ENCODE measurements at places on chromosomes 4 and X.

- peak; percentile 16 for DNase-seq
These were observed 30.2 kb upstream of the PLCXD1 start for GRCh38 chrX:250965-251364.

DNA sequence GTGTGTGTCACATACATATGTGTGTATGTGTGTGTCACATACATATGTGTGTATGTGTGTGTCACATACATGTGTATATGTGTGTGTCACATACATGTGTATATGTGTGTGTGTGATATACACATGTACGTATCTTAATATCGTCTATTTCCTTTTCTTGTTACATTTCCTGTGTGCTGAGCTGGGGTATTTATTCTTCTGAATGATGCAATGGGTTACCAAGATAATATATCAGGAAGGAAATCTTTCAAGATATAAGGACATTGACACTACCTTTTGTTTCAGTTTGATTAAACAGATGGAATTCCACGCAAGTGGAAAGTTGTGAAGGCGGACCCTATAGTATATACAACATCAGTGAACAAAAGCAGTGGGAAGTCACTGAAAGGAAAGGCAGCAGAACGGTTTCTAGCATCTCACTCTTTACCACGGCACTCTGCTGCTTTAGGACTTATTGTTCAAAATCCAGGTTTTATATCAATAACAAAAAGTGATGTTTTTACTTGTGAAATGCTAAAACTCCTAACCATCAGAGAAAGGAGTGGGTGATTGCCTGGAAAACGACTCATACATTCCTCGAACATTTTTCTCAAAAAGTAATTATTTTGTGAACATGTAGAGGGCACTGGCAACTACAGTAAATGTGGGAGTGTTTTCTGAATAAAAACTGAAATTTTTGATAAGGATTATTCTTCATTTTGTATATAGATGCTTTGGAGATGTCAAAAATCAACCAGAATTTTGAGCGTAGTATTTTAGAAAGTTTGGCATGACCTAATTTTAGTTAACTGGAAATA is 43.1 kb upstream of the IL21 start:
- no peak for DNase-seq

DNA sequence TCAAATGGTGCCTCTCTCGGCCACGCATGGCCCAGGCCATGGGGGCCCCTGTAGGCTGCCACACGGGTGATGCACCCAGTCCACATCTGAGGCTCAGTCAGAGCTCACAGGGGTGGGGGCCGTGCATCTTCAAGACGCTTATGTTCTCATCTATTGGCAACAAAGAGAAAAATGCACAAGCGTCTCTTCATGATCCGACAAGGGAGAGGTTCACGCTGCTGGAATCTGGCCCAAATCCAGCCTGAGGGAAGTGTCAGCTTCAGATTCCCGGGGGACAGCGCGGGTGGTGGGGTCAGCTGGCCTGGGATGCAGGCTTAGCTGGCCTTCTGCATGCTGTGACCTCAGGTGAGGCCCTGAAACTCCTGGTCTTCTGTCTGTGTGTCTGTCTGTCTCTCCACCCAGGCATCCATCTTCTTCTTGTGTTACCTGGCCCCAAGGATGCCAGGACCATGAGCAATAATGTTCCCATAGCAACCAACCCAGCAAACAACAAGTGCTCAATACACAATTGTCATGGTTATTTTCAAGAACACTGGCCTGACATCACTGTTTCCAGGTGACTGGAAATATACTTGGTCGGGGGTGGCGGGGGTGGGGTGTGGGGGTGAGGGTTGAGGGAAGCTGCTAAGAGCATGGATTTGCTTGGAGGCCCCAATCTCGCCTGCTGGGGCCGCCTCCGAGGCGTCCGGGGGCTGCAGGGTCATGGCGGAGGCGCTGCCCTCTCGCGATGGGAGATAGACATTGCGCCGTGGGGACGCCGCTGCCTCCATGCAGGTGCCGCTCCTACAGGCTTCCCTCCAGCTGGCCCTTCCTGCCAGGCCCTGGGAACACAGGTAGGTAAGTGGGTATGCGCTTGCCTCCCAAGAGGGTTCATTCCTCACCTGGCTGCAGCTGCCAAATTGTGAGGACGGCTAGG is 48.3 kb downstream of the ABLIM2 start:
- DNase-seq = no peak

DNA sequence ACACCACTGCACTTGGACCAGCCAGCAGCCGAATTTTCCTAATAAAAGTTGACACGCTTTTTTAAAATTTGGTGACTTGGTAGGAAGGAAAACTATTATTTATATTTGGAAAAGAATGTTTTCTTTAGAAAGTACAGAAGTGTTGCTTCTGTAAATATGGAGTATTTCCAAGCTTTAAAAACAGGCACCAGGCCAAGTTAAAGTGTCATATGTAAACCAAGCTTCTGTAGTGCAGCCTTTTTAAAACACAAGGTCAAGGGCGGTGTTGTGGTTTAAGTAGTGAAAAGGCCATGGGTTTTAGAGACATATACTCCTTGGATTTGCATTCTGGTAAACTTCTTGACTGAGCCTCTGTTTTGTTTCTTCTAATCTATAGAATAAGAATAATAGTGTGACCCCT is 62.7 kb downstream of the TRIM2 start:
- no peak for DNase-seq

DNA sequence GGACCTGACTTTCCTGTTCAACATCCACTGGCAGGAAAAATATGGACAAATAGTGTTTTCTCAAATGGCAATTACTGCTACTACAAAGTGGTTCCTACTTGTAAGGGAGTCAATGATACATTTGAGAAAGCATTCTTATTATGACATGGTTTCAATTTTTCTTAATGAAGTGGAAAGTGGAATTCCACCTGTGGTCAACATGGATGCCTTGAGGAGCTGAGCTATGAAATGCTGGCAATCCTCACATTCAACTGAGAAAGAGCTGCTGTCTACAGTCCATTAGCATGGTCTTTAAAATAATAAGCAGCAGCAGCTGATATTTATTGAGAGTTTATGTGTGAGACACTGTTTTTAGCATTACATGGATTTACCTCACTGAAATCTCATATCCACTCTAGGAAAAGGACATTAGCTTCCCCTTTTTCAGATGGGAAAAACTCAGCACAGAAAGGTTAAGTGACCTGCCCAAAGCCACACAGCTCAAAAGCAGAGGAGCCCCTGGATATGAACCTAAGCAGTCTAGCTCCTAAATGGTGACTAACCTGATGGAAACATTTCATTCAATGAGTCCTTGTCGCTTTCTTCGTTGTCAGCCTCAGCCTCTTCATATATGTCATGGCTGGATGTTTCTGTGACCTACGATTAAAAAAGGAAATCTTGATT is 29.2 kb downstream of the MAP7D3 start:
- no peak for DNase-seq

GRCh38 chr4:22334155-22334554 is 181.7 kb downstream of the ADGRA3 start:
- no peak for DNase-seq

DNA sequence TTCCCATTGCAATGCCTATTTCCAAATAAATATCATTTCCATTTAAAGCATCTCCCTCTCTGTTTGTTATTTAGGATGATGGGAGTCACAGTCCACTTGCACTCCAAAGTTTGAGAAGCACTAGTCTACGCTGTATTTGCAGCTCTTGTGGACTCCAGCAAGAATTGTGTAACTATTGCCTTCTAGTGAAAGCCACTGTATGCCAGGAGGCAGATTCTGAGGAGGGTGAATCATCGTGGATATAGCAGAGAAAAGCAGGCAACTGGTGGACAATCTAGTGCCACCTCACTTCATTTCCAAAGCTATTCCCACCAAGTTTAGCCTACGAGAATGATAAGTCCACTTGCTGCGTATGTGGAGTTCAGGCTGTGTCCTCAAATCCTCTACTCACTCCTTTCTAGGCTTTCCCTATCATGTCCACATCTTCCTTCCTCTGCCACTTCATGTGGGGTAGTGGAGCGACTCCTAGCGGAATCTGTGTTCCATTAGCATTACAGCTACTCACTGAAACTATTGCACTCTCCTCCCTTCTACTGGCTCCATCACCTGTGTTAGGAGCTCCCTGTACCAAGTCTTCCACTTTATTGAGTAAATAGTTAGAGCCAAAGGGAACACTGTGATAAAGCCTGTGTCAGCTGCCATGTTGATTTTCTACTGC is 501.8 kb upstream of the GALNT7 start:
- DNase-seq = no peak

DNA sequence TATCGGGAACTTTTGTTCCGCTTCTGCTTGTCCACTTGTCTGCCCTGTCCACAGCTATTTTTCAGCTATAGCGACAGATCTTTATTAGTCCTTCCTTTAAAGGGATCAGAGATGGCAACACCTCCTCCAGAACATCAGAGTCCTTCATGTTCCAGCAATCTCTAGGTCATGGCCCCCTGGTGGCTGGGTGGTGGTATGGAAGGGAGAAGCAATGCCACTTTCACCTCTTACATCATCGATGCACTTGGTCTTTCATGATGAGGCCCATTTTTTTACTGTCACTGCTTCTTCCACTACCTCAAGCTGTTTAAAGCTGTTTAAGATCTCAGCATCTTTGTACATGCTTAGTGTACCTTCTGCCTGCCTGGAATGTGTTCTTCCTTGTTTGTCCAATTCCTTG is 106.7 kb downstream of the ARHGAP6 start:
- DNase-seq = peak; percentile 38

- no peak for DNase-seq
These were observed 37.4 kb downstream of the ETNPPL start for GRCh38 chr4:108725457-108725856.

DNA sequence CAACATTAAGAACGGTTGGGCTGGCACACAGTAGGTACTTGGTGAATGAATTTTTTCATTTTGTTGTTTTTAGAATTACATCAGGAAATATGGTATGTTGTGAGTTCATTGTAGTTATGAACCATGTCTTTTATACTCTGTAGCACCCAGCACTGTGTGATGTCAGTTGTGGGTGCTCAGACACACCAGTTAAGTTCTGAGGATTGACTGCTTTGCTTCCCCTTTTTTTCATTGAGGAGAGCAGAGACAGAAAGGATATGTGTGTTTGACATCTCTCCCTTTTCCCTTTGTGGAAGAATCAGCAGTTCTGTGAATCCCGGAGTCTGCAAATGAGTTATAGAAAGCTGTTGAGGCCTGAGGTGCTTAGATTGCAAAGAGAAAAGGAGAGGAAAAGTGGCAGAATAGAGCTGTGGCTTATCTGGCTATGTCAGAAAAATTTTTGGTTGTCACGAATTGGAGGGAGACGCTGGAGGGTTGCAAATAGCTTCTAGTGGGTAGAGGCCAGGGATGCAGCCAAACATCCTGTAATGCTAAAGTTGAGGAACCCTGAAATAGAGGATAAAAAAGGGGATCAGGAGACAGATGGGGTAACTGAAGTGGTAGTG is 13.1 kb downstream of the SMAD1 start:
- no peak for DNase-seq

- no peak for DNase-seq
These were observed 6.8 kb upstream of the CISD2 start for GRCh38 chr4:102862016-102862415.

DNA sequence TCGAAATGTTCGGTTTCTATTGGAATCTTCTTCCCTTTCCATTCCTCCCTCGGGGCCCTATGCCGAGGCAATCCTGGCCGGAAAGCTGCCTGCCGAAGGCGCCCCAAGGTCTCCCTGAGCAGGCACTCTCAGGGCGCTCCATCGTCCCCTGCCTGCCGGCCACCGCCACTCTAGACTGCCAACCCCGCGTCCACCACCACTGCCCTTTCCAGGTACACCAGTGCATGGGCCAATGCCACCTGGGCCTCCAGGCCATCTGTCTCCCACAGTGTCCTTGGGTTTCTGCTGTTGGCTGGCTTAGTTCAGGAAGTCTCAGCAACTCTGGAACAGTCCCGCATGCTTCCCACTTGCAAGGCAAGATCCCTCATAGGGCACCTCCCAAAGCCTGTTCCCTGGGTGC is 14.6 kb downstream of the CTAG1A start:
- DNase-seq = no peak

DNA sequence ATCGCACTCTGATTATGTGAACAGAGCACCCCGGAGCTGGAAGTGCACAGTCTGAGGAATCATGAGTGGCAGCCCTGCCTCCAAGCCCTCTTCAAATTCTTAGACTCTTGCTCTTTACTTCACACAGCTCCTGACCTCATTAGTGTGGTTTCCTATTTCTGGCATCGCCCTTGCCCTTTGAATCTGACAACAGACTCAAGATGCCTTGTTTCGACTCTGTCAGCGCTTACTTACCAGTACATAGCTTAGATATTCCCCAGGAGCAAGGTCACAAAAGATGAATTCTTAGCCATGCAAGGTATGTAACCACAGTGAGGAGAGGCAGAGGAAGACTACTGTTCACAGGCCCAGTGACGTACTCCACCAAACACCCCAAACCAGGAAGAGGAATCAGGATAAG is 167.2 kb downstream of the KDR start:
- peak; percentile 5 for DNase-seq

DNA sequence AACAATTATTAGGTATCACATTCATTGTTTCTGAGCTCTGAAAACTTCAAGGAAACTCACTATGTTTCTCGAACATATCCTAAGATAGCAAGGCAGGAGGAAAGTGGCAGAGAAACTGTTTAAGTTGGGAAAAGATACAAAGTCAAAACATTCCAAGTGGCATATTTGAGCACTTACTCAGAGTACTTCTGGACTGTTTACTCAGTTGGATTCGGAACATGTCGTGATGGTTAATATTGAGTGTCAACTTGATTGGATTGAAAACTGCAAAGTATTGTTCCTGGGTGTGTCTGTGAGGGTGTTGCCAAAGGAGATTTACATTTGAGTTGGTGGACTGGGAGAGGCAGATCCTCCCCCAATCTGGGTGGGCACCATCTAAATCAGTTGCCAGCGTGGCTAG is 298.3 kb downstream of the IL1RAPL2 start:
- DNase-seq = no peak

- no peak for DNase-seq
These were observed 23.3 kb downstream of the NRK start for GRCh38 chrX:105845631-105846030.

DNA sequence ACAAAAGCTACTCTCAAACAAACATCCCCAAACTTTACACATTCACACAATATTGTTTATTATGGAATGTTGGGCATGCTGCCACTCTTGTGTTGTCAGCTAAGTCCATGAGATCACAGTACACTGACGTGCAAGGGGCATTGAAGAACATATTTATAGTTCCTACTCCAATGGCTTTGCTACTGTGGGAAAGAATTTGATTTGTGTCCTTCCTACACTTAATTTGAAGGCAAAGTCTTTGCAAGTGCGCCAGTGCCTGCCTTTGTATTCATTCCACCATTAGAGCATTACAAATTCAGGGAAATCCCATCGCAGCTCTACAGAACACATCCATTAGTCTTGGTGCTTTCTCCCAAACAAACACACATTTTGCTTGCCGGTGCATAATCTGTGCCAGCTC is 45.4 kb upstream of the FTHL17 start:
- no peak for DNase-seq

DNA sequence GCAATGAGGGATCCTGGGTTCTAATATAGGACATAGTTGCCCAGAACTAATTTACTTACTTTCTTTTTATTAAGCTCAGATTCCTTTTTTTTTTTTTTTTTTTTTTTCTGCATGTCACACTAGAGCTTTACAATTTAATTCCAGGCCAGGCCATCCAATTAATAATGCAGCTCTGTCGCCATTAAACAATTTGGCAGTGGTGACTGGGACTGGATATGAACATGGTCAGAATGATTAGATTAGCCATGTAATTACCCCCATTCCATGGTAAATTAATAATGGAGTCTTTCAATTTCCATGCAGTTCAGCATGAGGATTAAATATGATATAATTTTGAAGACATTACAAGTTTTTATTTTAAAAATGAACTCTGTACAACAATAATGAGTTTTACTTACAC is 226.9 kb upstream of the ANXA3 start:
- DNase-seq = no peak

GRCh38 chr4:26510334-26510964 is 20.2 kb upstream of the CCKAR start:
- DNase-seq = no peak

All from CD4-positive, alpha-beta T cell treated with Interleukin-2 at 100 ng/mL for 4 hours (primary cell).